Daoy (cell line): ENCODE measurements at places on chromosomes 2 and 18. TPM values are rescaled to one million over a fixed set of nuclear protein-coding genes. Genes with fewer than 3 reads are reported as not detected.

Gene C2orf66
- not detected in 2 replicates for total RNA-seq

Gene TACR1
- not detected in 2 replicates for total RNA-seq

Gene C2orf80
- not detected in 2 replicates for total RNA-seq

Gene ANTXR1
- 7.5 and 11.1 TPM in 2 replicates for total RNA-seq

Gene ASPRV1
- total RNA-seq: 0.80 and 1.2 TPM in 2 replicates

Gene CIB4
- total RNA-seq: not detected in 2 replicates

Gene RIT2
- not detected in 2 replicates for total RNA-seq

Gene KCNJ3
- not detected in 2 replicates for total RNA-seq

DNA sequence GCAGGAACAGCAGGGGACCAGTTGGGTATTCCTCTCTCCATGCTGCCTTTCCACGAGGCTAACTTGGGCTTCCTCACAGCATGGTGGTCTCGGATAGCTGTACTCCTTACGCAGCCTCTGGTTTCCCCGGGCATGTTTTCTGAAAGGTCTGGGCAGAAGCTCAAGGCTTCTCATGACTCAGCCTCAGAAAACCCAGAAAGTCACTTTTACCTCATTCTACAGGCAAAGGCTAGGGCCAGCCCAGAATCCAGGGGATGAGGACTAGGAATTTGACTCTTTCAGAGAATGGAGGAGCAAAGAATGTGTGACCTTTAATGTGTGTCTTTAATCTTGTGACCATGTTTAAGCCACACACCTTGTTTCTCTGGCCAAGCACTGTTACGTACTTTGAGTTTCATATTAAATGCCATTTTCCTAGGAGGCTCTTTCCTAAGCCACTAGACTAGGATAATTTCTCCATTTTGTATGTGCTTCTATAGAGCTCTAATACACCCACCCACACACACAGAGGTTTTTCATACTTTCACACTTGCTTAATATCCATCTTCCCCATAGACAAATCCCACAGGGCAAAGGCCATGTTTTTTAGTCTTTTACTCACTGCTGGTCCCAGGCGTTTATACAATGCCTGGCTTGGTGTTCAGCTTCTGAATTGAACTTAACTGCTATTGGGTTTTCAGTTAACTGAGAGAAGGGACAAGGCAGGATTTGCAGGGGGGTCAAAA lies 77.3 kb downstream of the LONRF2 start:
- no peak for DNase-seq

- peak; percentile 67 for DNase-seq
Measured at GRCh38 chr2:170155022-170155722, 22.8 kb upstream of the MYO3B start.

- no peak for DNase-seq
Measured at GRCh38 chr2:156526950-156527636, 90.9 kb downstream of the GPD2 start.

DNA sequence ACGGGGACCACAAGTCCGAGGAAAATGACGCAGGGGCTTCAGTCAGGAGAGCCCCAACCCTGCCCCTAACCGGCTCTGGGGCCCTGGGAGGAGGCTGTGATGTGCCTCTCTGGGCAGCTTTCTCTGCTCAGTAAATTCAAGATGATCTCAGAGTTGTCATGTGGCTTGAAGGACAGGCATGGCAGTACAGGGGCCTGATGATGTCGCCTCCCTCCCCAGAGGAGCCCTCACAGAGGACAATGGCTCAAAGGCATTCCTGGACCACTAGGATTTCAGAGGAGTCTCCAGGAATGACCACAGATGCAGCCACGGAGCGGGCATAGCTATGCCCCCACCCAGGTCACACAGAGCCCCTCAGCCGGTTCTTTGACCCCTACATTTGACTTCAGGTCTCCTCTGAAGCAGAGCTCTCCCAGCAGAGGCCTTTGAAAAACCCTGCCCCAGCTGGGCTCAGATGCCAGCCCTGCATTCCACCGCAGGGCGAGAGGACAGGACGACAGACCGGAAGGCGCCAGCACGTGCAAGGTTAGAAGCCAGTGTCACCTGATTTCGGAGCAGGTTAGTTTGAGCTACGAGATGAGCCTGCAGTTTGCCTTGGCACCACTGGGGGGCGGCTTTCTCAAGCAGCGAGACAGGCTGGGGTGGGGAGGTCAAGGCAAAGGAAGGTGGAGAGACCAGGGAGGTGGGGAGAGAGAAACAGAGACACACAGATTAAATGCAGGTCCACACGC lies 39.2 kb downstream of the BIN1 start:
- peak; percentile 66 for DNase-seq

- DNase-seq: peak; percentile 77
Measured at GRCh38 chr2:27431395-27431794, 3.0 kb downstream of the NRBP1 start.

DNA sequence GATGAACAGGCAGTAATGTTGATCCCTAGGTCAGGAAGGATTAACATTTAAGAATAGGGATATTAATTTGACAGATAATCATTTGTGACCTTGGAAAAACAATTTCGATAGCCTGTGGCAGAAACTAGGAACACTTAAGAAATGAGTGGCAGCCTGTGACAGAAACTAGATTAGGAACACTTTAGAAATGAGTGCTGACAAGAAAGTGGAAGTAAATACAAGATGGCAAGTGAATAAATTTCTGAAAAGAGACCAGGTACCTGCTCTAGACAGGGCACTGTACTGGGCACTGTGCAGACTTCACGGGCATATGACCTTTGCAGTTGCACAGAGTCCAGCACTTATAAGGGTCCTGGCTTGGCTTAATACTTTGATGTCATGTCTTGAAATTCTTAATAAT lies 5.5 kb upstream of the HNRNPA3 start:
- DNase-seq: no peak

DNA sequence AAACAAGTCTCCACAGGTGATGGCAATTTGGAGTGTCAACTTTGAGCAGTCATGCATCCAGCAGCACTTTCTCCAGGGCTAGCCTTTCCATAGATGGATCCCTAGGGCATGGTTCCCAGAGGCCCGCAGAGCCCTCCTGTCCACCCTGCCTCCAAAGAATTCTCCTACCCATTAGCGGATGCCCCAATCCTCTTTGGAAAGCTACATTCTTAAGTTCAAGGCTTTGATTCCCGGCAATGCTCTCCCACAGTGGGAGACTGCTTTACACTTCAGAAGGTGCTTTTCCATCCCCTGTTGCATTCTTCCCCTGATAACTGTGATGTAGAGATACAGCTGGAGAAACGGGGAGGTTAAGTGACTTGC lies 61.3 kb downstream of the ACAA2 start:
- no peak for DNase-seq

- no peak for DNase-seq
Measured at GRCh38 chr2:52710810-52711618, 1056.6 kb upstream of the CHAC2 start.

DNA sequence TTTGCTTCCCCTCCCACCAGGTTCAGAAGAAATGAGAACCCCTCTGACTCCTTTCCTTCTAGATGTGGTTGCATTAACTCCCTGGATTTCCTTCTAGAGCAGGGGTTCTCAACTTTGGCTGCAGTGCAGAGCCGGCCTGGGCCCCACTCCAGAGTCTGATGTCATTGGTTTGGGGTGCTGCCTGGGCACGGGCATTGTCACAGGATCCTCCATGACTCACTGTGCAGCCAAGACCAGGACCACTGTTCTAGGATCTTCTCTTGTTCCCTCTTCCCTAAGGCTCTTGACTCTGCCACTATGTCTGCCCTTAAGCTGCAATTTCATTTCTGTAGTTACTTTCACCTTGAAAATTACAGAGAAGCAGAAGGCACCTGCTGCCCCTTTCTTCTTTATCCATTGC lies 31.8 kb downstream of the TBC1D8 start:
- peak; percentile 36 for DNase-seq

DNA sequence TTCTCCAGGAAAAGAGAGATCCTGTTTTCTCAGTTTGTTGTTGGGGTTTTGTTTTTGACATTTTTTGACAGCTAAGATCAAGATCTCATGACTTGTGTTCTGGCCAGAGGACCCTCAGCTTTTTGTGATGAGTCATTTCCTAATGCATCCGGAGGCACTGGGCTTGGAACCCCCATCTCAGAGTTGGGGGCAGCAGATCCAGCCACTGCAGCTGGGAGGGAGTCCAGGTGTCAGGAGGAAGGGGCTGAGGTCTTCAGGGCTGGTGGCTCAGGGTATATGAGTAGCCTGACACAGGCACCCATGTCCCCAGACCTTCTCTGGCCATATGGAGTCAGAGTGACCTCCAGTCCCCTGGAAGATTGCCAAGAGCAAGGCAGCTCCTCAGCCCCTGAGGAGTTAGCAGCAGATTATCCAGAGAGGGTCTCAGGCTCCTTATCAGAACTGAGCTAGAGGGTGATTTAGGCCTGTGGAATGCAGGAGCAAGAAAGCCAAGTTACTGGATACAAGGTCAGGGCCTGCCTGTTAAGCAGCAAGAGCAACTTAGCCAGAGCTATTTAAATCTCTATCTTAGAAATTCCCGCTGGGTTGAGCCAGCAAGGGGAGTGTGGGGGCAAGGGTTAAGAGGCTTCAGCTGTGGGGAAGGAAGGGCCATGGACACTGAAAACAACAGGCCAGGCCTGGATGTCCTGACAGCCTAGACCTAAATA lies 62.4 kb downstream of the TANC1 start:
- DNase-seq: peak; percentile 68

GRCh38 chr2:203740871-203741281 lies 34.4 kb downstream of the CD28 start:
- no peak for DNase-seq

DNA sequence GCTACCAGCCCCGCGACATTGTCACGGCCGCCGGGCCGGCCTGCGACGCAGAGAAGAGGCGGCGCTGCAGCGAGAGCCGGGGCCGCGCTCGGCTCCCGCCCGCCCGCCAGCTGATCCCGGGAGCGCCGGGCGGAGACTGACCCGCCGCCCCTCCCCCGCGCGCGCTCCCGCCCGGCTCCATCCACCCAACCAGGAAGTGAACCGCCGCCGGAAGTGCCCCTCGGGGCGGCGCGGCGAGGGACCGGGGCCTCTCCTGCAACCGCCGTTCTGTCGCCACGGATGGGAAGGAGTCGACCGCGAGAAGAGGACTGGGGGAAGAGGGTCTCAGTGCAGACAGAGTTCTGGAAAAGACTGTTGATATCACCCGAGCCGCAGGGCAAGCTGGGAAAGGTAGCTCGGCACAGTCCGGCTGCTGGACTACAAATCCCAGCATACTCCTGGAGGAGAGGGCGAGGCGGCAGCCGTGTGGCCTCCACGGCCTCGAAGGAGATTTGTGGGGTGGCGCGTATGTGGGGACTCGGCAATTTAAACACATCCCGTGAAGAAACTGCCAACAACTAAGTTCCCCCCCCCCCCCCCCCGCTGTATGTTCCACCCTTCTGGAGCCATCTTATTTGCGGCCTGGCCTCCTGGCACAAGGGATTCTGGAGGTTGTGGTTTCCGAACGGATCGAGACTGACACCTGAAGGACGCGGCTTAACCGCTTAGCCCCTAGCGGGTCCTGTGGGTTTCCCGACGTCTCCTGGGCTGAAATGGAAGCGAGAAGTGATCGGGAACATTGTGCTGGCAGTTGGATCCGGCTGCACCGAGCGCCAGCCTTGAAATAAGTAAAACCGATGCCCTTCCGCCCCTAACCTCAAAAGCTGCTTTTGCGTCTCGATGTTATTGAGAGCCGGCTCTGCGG lies at the start of gene AAK1:
AAK1 (minus strand) TSS at position 138 of the 904 bp plus-strand sequence. CDS start 699 bp downstream, outside the sequence.
- peak; percentile 93 for DNase-seq

DNA sequence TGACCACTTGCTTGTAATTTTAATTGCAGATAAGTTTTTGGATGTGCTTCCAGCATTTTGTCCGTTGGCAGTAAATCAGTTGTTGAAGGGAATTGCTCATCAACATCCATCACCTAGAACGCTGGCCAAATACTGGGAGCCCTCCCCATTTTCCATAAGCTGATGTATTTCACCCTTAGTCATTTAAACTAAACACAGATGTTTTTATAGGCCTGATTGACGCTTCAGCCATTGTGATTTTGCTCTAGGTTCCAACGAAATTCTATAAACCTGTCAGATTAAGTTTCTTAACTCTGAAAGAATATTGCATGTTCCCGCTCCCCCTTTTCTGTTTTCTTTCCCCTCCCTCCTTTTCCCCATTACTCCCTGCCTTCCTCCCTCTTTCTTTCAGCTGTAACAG lies 1.0 kb upstream of the RPRM start:
- DNase-seq: no peak

DNA sequence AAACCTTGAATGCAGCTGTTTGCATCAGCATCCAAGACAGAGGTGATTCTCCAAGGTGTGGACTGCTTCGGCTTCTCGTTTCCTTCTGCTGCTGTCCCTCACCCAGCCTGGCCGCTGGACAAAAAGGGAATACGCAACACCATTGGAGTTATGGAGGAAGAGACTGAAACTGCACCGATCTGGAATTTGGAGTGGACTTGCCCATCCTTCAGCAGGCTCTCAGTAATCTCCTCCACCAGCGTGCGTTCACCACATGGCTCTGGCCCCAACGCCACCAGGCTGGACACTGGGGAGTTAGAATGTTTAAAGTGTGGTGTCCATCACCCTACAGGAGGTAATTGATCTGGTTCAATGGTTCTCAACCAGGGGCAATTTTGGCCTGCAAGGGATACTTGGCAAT lies 41.4 kb upstream of the ID2 start:
- no peak for DNase-seq

GRCh38 chr2:201831469-201831868 lies 25.1 kb downstream of the CDK15 start:
- peak; percentile 50 for DNase-seq

GRCh38 chr2:144673456-144673855 lies 153.5 kb upstream of the ZEB2 start:
- DNase-seq: no peak

GRCh38 chr18:50297621-50298442 lies 10.3 kb upstream of the CXXC1 start:
- DNase-seq: peak; percentile 64

DNA sequence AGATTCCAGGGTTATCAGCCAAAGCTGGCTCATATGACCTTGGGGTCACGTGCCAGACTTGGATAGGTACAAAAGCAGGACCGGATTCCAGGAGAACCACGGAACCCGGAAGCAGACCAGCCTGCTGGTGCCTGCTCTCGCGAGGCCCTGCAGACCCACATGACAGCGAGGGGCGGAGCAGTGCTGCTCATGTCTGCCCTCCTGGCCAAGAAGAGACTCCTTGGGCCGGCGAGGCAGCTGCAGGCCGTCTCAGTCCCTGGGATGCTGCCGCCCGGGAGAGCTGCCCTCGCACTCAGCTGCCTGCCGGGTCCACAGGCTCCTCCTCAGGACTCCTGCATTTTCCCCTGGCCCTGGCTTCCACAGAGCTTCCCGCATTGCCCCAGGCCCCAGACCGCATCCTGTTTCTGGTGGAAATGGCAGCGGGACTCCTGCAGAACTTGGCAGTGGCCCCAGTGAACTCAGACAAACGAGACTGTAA lies 739.5 kb downstream of the SOCS6 start:
- DNase-seq: peak; percentile 72

DNA sequence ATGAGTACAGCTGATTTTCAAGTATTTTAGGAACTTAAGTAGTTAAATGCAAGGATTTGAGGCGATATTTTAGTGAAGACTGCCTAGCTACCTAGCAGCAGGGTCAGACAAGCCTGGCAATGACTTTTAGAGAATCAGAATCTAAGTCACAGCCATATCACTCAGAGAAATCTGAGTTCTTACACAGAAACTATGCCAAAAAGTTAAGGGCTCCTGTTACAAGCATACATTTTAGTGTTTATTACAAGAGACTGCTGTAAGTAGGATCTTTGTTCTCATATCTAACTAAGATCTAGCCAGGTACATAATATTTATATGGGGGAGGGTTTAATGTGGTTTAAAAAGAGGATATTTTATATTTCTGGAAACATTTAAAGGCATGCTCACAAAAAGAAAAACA lies 37.5 kb downstream of the MAP4K3 start:
- DNase-seq: no peak
